ENCODE measurements at places on chromosomes 13 and 19. TPM values are rescaled to one million over a fixed set of nuclear protein-coding genes. Genes with fewer than 3 reads are reported as not detected.

Gene DEDD2
- 22.0 TPM for total RNA-seq

Gene SIAH3
- under 0.01 TPM for total RNA-seq

Gene TNNT1
- 6.3 TPM for total RNA-seq

Gene TLE6
- total RNA-seq: 3.7 TPM

Gene DCT
- not detected for total RNA-seq

Gene MAMSTR
- total RNA-seq: 2.7 TPM

Gene CDX2
- total RNA-seq: not detected

Gene KLF1
- total RNA-seq: not detected

Gene SLITRK1
- total RNA-seq: not detected

Gene SPTBN4
- 2.6 TPM for total RNA-seq

Gene GARIN5B
- not detected for total RNA-seq

Gene CGB5
- total RNA-seq: not detected

Gene MAG
- total RNA-seq: not detected

Gene CCDC9
- total RNA-seq: 25.7 TPM

Gene DAND5
- not detected for total RNA-seq

Gene SIGLEC5
- not detected for total RNA-seq

Gene PRR36
- not detected for total RNA-seq

Gene SPACA6
- 21.4 TPM for total RNA-seq

Gene EBI3
- total RNA-seq: not detected

Gene PABPC3
- total RNA-seq: under 0.01 TPM

Gene SLC10A2
- not detected for total RNA-seq

Gene SLC15A1
- total RNA-seq: not detected

Gene ADGRE1
- total RNA-seq: not detected

Gene ITPKC
- 25.7 TPM for total RNA-seq

Gene SHANK1
- total RNA-seq: 10.6 TPM

Gene ANKRD24
- 0.18 TPM for total RNA-seq

Gene VSIG10L
- total RNA-seq: 0.35 TPM

Gene CCL25
- total RNA-seq: not detected

Gene SHD
- not detected for total RNA-seq

Gene ZNF729
- total RNA-seq: not detected

Gene SERPINE3
- total RNA-seq: not detected

Gene ONECUT3
- not detected for total RNA-seq

Gene CTU1
- 9.8 TPM for total RNA-seq

Gene ANGPTL8
- total RNA-seq: not detected

Gene CRX
- not detected for total RNA-seq

Gene DACH1
- total RNA-seq: under 0.01 TPM

Gene SULT2A1
- total RNA-seq: not detected

Measured in myometrial cell (primary cell).